GM13977 (cell line): ENCODE measurements at places on chromosomes 4 and X.

DNA sequence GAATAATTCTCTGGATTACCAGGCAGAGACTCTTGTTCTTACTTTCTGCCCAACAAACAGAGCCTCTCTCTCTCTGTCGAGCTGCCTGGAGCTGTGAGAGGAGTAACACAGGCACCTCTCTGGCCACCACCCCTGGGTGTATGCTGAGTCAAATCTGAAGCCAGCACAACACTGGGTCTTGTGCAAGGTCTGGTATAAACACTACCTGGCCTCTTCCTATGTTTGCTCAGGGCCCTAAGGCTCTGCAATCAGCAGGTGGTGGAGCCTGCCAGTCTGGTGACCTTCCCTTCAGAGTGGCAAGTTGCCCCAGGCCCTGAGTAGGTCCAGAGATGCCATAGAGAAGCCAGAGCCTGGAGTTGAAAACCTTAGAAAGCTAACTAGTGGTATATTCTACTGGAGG, 139.9 kb downstream of the CPXCR1 start:
- no peak for DNase-seq

- no peak for DNase-seq
Observed at GRCh38 chr4:143375326-143376073, 38.8 kb downstream of the GAB1 start.

DNA sequence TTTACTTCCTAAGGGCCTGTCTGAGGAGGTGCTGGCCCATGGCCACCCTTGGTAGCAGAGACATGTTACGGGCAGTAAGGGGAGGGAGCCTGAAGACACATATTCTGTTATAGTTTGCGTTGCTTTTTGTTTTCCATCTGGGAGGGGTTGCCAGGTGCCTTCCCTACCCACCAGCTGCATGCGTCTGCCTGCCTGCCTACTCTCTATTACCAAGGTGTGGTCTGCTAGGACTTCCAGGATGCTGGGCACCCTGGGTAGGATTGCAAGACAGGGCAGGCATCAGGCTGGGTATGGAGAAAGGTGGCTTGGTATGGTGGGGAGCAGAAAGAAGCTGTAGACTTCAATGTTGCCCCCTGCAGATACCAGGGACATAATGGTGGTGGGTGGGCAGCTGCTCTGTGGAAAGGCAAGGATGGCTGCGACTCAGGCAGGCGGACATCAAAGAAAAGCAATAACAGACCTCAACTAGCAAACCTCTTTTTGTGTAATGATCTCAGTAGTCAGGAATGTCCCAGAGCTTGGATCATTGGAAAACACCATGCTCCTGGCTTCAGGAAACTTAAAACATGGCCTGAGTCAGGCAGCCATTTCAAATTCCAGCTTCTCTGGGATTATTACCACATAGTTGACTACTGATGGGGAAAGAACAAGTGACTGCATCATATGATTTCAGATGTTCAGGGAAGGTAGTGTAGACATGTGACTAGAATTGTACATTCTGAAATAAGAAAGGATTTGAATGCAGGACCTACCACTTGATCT, 67.8 kb downstream of the HOPX start:
- DNase-seq = no peak

DNA sequence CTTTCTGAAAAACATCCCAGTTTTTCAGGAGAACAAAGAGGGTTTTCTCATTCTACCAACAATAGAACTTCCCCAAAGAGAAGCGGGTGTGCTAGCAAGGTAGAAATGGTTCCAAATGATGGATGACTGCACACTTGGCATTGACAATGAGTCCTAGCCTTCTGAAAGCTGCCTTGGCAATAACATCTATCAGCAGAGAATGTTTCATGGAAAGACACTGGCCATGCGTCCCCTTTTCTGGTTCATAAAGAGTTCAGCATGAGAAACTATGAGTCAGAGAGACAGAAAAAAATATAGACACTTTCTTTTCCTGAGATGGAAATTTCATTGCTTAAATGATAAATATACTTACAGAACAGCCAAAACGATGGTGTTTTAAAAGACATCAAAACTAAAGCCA, 236.9 kb upstream of the PRKX start:
- no peak for DNase-seq

DNA sequence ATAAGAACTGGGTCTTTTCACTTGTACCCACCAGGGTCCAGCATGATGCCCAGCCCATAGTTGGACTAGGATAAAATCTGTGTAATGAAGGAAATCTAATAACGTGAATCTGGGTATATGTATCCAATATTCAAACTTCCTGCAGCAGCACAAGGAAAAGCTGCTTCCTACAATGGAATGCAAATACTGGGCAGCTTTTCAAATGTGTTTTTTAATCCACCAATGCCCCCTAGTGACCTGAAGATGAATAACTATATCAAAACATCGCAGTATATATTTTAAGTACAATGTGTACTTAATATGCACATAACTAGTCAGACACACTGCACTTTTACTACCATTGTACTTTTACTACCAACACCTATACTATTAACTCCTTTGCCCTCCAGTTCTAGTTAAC, 5.3 kb downstream of the APOO start:
- DNase-seq = peak; percentile 45

DNA sequence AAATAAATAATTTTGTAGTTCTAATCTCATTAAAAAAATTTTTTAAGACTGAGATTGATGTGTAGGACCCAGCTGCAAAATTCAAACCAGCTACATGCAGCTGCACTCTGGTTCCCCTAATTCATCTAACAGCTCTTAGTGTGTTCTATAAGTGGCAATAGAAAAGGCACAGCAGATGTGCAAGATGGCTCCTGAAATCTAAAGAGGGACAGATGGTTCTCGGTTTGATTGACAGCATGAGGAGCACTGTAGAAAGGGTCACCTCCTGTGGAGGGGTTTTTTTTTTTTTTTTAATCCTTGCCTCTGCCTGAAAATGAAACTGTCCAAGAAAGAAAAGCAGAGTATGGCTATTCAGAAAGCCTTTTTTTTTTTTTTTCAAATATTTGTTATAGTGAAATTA, 16.9 kb upstream of the OCIAD1 start:
- DNase-seq = peak; percentile 43

GRCh38 chr4:153564630-153565525, 98.7 kb downstream of the TMEM131L start:
- no peak for DNase-seq

- DNase-seq = no peak
Observed at GRCh38 chr4:140707325-140707724, 48.9 kb downstream of the TBC1D9 start.

DNA sequence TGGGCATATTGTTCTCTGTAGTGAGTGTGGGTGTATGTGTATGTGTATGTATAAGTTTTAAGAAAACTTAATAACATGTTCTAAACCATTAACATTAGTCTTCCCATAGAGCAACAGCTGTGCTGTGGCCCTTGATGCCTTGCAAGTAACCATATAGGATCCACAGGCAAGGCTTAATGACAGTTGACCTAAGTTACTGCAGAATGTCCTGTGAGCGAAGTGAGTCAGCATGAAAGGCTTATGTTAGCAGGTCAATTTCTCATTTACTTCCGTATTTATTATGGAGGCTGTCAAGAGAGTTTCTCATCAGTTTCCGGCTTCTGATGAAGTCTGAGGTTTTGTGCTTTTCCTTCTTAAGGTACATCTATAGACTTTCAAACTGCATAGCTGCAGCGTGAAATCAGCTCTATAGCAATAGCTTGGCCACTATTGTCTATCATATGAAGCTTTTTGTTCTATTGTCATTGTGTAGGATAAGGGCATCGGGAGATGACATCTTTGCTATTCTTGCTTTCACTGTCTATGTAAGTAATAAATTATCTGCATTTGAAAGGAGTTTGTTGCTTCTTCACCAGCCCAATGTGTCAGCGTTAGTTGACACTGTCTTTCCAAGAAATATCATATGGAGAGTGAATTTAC, 1153.4 kb upstream of the AGA start:
- DNase-seq = no peak

DNA sequence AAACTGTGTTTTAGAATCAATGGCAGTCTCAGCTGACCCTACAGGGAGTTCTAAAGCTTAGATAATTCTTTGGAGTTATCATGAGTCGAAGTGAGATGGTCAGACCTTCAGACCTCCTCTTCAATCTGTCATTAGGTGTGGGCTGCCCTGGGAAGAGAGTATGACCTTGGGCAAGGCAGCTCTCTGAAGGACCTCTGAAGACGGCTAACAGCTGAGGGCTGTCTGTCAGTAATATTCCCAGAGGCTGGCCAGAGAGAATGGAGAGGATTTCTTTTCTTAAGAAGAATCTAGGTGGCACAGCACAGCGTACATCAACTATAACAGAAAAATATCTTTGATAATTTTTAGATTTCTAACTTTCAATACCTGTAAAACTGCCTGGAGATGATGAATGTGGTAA, 379.4 kb downstream of the ZNF674 start:
- no peak for DNase-seq

DNA sequence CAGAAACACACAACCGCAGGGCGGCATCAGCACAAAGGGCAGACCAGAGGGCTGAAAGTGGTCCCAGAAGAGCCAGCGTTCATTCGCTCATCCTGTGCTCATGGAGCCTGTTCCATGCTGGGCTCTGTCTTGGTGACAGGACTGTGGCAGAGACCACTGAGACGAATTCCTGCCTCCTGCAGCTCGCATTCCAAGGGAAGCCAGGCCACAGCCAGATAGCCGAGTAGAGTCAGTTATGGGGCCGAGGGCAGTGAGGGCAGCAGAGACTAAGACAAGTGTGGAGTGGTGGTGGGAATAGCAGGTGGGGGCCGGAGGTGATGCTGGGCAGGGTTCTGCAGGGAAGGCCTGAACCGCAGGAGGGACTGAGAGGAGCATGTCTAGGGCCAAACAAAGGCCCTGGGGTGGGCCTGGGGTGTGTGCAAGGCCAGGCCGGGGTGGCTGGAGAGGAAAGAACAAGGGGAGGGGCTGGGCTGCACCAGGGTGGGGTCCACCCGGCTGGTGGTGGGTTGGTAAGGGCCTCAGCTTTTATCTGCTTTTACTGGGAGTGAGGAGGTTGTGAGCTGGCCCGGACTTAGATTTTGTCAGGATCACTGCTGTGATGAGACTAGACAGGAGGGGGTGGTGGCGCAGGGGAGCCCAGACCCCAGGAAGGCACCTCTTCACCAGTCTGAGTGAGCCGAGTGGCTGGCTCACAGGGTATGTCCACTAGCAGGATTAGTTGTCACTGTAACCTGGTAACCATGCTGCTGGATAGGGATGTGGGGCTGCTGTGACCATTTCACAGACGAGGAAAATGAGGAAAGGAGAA, 6.3 kb downstream of the PSAPL1 start:
- DNase-seq = no peak

GRCh38 chr4:78481180-78481579, 70.4 kb upstream of the ANXA3 start:
- DNase-seq = no peak

DNA sequence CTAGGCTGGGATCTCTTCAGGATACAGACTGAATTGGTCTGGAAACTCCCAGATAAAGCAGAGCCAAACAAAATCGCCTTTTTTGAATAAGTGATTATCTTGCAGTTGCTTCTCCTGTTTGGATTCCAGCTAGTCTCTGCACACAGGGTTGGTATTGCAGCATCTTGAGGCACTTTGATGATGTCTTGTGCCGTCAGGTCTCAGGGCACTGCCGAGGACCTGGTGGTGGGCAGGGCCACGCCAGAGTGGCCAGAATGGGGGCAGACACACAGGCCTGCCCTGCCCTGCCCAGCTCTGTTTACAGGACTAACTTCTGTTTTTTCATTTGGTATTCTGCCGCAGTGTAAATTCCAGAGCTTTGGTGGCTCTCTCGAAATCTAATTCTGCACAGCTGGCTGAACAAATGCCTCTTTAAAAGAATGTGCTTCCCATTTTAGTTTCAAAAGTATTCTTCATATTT, 276.1 kb downstream of the NR3C2 start:
- DNase-seq = no peak

DNA sequence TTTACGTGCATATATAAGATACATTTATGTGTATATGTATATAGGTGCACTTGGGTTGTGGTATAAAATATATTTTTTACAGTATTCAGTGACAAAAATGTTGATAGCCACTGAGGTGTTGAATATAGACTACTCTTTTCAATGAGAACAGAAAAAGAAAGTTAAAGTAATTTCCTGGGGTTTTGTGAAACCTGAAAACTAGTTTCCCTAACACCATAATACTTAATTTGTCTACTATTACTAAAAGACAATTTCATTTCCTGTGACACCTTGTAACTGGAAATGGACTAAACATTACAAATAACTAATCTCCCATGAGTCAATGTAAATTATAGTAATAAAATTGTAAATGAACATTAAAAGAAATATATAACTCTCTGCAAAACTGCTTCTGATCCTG, 32.0 kb upstream of the MAP9 start:
- no peak for DNase-seq

DNA sequence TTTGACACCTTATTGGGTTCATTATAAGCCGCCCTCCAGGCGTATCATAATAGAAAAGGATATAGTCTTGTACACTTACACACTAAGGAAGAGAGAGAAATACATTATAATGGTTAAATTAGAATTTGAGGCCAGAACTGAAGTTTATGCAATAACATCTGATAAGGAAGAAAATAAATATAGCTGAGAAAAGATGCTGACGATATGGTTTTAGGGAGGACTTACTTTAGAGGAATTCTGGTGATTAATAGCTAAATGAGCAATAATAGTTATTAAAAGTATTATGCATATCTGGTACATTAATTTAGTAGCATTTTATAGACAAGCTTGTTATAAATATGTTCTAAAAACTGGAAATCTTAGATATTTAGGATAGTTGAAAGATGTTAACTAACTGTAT, 12.1 kb downstream of the MCUB start:
- DNase-seq = no peak

DNA sequence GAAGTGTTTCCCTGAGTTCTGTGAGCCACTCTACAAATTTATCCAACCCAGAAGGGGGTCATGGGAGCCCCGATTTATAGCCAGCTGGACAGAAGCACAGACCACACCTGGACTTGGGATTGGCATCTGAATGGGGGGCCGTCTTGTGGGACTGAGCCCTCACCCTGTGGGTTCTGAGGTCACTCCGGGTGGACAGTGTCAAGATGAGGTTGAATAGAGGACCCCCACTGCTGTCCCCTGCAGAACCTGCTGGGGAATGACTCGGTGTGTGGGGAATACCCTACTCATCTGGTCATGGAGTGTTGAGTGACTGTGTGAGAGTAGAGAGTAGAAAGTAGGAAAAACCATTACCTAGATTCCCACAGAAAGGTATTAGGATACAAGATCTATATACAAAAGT, 67.5 kb downstream of the ZFYVE28 start:
- no peak for DNase-seq

DNA sequence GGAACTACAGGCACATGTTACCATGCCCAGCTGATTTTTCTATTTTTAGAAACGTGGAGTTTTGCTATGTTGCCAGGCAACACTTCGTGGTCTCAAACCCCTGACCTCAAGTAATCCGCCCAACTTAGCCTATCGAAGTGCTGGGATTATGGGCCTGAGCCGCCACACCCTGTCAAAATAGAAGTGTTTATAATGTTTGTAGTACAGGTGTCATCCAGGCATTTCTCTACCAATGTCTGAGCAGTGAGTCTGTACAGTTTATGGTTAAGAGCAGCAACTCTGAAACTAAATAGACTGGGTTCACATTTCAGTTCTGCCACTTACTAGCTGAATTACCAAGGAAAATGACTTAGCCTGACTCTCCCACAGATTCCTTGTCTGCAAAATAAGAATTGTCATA, 460.4 kb upstream of the GALNT7 start:
- no peak for DNase-seq

GRCh38 chrX:65596270-65597034, 61.9 kb upstream of the LAS1L start:
- peak; percentile 50 for DNase-seq

GRCh38 chr4:159252491-159252890, 149.6 kb downstream of the RAPGEF2 start:
- no peak for DNase-seq
